ENCODE measurements at places on chromosomes 5 and 9.

DNA sequence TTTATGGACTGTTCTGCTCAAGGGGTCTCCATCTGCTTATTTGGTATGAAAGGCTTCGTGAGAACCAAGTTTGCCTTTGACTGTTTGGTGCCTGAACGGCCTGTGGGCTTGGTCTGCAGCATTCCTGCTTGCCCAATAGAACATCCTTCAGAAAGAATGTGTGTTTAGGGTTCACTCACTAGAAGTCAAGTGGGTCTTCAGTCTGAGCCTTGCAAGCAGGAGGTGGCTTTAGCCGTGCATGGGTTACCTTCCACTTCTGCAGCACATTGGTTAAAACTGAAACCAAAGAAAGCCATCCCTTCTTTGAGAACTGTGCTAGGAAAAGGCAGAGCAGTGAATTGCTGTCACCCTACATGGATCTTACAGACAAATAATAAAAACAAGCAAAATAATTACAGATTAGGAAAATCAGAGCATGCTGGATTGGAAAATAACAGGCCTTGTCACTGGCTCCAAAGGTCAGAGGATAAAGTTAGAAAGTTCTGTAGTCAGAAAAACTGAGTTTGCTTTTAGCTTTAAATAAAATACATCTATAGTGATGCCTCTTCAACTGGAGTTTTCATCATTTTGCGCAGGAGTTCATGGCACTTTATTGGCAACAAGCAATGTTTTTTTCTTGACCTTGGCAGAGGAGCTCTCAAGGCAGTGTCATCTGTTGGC, 16.6 kb downstream of the WWC1 start:
- no peak for DNase-seq

- no peak for DNase-seq
Observed at GRCh38 chr9:1637401-1637800, 377.7 kb upstream of the SMARCA2 start.

DNA sequence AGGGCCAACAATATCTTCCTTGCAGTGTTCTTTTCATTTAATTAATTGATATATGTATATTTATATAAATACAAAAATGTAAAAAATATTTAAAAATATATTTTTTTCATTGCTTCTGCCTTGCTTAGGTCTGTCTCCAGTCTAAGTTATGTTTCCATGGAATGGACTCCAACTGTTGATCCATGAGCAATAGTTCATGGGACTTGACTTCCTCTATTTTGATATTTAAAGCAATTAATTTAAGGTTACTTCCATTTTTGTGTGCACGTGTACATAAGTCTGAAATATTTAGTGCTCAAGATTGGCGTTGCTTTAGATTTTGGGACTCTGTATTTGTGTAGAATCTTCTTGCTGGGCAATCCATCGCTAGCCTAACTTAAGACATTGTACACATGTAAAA, 155.3 kb upstream of the KLF9 start:
- DNase-seq = no peak

DNA sequence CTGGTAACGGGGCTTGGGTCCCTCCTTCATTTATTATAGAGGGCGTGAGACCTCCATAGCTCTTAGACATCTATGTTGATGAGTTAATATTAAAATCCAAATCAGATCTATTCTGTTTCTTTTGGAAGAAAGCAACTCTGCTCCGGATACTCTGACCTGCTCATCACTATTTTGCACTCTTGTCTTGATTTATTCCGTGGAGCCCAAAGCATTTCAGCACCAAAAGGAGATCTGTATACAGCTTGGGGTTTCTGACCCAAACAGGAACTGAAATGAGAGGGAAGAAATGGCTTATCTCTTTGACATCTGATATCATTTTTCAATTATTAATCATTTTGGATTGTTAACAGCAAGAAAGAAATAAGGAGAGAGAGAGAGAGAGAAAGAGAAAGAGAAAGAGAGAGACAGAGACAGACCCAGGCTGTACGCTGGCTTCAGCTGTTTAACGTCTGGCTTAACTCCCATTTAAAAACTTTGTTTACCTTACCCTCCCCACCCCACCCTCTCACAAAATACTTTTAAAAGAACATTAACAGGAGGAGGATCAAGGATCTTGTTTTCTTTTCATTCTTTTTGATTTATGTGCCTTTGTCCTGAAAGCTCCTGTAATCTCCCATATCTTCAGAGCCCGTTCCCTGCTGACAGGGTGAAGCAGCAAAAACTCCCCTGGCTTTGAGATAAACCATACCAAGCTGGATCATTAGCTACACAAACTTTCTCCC, 231.4 kb upstream of the TUT7 start:
- DNase-seq = no peak

DNA sequence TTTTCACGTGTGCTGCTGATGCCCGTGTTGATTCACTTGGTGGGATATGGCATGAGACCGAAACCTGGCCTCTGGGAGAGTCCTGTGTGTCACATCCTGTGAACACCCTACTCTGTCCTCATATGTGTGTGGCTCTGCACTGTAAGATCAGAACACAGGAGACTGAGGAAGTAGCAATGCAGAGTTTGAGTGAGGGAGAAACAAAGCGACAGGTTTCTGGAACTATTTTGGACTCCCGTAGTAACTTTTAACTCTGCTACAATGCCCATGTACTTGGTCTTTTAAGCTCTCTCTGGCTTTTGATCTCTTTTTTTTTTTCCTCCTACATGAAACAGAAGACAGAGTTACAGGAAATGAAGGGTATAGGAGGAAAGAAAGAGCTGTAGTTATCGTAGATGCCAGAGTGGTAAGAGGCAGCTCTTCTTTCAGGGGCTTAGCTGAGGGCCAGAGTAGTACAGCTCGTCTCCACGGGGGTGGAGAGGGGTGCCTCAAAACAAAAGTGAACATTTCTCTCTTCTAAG, 26.6 kb downstream of the GRAMD2B start:
- no peak for DNase-seq

DNA sequence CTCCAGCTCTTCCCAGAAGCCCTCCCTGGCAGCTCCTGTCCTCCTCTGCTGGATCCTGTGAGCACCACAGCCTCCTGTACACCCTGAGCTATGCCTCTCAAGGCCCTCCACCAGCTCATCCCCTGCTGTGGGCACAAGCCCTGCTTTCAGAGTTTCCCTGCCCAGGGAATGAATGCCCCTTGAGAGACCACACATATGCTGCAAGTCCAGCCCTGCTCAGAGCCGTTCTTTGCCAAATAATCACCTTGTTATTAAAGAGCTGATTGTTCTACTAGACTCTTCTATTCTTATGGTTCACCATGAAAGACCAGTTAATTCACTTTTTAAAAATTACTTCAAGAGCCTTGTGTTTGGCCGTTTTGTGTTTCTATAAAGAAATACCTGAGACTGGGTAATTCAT, 121.5 kb downstream of the MVB12B start:
- DNase-seq = no peak

- DNase-seq = no peak
Observed at GRCh38 chr9:137303151-137303892, 1.3 kb upstream of the NRARP start.

DNA sequence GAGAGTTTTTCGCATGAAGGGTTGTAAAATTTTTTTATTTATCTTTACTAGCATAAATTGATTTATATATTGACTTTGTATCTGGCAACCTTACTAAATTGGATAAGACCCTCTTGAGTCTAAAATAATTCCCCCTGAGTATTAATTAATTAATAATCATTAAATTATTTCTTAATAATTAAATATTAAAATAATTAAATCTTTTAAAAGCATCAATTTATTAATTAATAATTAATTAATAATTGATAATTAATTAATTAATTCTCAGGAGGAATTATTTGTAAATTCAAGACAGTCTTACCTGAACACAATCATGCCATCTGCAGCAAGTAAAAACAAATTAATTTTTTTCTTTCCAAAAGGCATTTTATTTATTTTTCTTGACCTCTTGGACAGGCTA, 370.4 kb upstream of the PTPRD start:
- no peak for DNase-seq

DNA sequence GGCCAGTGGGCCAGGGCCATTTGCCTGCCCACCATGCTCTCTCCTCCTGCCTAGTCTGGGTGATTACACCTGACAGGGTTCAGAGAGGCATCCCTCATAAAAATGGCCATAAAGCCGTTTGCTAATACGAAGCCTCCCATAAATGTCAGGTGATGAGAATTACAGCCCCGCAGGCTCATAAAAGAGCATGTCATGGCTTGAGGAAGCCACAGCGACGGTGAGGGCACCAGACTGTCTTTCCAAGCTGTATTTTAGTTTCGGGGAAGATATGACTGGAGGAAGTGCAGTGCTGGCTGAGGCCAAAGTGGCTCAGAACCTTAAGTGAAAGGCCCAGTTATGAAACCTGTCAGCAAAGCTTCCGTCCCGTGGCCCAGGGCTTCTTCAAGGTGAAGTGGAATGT, 18.5 kb upstream of the TCERG1 start:
- no peak for DNase-seq

DNA sequence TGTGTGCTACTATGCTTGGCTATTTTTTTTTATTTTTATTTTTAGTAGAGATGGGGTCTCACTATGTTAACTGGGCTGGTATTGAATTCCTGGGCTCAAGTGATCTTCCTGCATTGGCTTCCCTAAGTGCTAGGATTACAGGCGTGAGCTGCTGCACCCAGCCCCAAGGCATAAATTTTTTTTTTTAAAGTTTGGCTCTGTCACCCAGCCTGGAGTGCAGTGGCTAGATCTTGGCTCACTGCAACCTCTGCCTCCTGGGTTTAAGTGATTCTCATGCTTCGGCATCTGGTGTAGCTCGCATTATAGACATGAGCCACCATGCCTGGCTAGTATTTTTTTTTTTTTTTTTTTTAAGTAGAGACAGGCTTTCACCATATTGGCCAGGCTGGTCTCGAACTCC, 70.3 kb downstream of the RAB24 start:
- DNase-seq = no peak

DNA sequence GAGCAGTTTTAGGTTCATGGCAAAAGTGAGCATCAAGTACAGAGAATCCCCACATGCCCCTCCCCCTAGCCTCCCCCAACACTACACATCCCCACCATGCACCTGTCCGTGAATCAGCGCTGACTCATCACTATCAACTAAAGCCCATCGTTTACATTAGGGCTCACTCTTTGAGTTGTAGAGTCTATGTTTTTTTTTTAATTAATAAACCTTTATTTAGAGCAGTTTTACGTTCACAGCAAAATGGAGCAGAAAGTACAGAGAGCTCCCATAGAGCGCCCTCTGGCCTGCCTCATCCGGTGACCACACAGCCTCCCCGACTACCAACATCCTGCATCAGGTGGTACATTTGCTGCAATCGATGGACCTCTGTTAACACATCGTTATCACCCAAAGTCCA, 47.9 kb upstream of the UNC5A start:
- no peak for DNase-seq

DNA sequence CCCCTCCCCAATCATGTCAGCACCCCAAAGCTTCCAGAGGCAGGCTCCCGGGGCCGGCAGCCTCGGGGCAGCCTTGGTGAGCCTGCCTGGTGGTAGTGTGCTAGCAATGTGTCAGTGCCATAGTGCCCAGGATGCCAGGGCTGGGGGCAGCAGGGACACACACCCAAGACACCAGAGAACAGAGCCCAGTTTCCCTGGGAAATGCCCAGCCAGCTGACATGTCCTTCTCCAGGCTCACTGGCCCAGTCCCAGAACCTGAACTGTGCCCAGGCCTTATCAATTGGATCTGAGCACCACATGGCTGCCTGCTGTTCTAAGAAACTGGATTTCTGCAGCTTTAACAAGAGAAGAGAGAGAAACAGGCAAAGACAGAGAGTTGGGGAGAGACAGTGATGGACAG, 74.9 kb upstream of the LRRTM2 start:
- DNase-seq = no peak

DNA sequence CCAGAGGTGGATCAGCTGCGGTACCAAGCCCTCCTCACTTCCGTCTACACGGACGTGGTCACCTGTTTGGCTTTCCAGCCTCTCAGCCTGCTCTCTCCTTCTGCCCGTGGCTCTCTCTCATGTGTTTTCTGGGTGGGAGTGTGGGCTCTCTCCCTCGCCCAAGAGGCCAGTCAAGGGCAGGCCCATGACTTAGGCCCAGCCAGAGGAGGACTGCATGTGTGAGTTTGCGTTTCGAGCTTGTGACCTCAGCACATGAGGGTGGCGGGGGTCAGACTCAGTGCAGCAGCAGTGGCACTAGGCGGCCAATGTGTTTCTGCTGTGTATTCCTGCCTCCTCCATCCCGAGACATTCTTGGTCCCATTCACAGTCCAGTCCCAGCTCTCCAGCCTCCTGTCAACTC, 82.5 kb upstream of the SMIM23 start:
- DNase-seq = no peak

GRCh38 chr9:18393340-18394130, 80.4 kb upstream of the ADAMTSL1 start:
- no peak for DNase-seq

DNA sequence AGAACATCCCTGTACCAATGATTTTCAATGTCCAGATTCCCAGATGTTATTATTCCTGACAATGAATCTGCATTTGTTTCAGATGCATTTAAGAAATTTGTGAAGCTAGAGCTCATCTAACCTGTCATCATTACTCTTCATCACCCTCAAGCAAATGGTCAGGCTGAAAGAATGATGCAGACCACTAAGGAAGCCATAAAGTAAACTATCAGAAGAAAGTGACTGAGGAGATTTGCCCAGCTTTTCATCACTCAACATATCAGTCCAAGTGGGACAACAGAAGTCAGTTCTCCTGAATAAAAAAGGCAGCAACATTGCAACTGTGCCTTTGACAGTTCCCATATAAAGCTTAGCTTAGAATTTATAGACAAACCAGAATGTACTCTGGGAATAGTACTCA, 419.9 kb downstream of the PDE4D start:
- DNase-seq = no peak

DNA sequence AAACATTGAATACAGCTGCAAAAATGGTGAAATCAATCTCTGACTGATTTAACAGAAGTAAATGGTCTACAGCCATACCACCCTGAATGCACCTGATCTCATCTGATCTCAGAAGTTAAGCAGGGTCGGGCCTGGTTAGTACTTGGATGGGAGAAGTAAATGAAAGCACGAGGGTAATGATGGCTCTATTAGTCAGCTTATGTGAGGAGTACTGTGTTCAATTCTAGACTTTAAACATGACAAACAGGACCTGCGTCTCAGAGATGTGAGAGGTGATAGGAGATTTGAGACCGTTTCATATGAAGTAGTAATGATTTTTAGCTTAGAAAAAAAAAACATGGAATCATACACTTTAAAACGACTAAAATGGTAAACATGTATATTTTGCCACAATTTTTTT, 77.1 kb upstream of the SUSD1 start:
- DNase-seq = no peak

DNA sequence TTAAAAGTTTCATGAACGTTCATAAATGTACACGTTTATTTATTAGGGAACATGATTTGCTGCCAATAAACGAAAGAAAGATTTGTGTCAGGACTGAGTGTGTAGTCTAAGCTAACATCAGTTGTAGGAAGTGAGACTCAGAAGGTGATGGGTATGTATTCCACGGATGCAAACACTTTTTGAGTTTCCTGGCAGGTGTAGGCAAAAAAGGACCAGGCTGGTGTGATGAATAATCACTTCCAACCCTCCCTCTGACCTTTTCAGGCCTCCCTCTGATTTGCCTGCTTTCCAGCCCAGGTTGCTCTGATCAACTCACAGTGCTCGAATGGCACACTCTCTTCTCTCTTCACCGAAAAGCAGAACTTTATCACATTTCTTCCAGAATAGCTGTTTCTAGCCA, 51.8 kb downstream of the BASP1 start:
- no peak for DNase-seq

All from neuronal stem cell (in vitro differentiated cells).